ENCODE measurements at places on chromosomes 3 and 15.

DNA sequence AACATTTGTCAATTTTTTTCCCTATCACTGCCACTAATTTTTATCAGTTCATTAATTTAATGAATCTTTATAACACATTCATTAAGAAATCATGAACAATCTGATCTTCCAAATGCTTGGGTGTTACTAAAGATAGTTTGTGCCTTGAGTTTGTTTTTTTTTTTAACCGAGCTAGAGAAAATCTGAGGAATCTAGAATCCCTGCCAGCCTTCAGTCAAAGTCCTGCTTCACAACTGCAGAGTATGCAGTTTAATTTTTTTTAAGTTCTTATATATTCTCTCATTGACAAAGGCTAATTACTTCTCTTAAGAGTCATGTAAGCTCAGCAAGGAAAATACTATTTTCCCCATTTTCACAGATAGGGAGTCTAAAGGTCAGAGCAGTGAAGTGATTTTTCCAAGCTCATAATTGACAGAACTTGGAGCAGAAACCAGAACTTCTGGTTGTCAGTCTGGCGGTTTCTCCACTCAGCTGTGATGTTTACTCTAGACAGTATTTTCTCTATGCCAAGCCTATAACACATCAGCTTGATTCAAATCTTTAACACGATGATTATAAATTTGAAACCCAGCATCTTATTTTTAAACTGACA is 55.7 kb downstream of the TNIK start:
- DNase-seq, result no peak

- DNase-seq, result no peak
These were observed 31.5 kb upstream of the FAM107A start for GRCh38 chr3:58608648-58609047.

DNA sequence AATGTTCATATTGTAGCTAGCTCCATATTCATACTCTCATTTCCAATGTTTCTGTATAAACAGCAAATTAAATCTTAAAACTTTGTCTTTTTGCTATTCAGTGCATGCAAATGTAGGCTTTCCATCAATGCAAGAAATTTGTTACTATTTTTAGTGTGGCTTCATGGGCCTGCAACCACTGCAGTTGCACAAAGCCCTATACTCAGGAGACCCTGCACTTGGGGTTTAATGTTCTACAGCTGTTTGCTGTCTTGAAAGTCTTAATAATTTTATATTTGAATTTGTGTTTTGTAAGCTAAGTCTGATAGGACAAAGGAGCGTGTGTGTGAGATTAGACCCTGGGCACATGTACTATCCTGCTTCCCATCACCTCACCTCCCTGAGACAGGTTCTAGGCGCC is 9.6 kb downstream of the PYDC2 start:
- no peak for DNase-seq

DNA sequence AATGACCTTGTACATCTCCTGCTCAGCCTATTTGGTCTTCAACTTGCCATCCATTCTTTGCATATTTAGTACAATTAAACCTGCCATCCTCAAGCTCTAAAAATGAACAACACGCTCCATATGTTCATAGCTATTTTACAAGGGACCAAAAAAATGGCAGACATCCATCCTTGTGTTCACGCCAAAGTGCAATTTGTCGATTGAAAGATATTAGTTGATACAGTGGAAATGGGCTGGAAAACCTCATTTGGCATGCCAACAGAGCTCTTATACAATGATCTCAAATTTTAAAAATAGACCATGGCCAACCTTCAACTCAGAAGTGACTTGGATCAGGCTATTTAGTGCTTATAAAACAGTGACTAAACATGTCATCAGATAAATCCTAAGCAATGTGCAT is 413.6 kb upstream of the ARL6 start:
- DNase-seq, result no peak

DNA sequence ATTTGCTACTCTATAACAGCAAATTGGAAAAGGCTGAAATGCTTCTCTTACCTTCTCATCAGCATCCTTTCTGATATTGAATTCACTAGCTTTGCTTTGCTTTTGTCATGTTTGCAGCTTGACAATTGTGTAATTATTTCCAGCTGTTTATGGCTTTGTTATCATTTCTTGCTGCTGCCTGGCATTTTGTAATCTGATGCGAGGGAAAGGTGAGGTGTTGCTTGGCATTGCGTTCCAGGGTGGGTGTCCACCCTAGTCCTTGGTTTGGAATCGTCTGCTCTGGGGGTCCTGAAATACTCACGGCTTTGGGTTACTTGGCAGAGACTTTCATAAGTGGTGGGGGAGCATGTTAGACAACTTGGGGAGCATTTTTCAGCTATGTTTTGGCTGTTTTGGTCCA is 2.9 kb downstream of the CACNA2D3 start:
- DNase-seq, result no peak

DNA sequence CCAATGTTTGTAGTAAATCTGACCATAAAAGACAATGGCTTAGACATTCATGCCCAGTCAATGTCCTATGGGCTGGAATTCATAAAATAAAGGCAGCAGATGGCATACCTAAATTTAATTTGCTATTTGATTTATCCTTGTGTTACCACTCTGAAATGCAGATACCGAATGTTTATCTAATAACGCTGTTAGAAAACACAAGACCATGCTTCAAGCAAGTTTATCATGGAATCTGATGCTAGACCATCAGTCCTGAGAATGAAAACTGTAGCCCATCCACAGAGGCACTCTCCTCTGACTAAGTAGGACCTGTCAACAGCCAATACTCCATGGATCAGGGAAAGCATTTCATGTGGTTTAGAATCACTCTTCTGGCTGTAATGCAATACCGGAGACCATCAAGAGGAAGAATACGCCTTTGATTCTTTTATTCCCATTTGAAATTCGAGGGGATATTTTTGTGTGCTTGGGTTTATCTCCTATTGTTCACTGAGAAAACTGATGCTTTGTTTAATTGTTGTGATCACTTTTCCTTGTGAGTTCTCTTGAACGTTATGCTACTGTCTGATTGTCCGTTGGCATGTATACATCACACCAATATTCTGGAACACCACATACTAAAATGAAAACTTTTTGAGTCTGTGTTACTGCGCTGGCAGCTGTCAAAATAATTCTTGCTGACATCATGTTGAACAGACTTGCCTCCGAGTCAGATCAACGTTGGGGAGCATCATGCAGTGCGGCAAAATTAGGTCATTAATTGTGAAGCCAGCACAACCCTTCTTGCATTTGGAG is 12.1 kb upstream of the CPB1 start:
- no peak for DNase-seq

GRCh38 chr15:62985768-62986167 is 56.8 kb upstream of the TPM1 start:
- DNase-seq, result no peak

- no peak for DNase-seq
These were observed 66.1 kb upstream of the RORA start for GRCh38 chr15:61295239-61295638.

- no peak for DNase-seq
These were observed 55.2 kb downstream of the MGLL start for GRCh38 chr3:127767126-127767525.

GRCh38 chr15:49530092-49530491 is 90.5 kb downstream of the FAM227B start:
- DNase-seq, result no peak

GRCh38 chr15:70284438-70285214 is 186.9 kb upstream of the TLE3 start:
- no peak for DNase-seq

DNA sequence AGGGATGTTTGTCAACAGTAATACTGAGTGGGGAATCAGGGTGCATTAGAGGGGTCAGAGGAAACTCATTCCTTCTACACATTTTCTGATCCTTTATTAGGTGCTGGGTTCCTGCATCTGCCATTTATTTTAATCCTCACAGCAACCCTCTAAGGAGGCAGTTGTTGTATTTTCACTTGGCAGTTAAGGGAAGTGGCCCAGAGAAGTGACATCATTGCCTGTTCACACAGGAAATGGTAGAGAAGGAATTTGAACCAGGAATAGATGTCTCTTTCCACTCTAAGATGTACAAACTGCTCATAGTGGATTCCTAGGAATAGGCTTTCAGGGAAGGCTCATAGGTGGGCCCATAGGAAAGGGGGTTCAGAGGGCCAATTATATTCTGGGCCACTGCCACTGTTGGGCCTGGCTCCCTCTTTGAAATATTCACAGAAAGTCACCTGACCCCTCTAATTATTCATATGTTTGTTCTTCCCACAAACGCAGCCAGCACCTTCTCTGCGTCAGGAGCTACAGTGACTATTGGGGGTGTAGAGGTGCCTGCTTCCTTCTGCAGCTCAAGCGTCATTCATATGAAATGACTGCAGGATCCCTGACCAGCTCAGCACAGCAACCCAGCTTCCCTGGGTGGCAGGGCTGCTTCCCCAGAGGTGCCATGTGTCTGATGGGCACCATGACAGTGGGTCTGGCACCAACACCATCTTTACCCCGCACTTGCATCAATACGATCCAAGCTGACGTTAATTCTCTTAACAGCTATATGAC is 163.9 kb upstream of the SMAD3 start:
- DNase-seq, result no peak

GRCh38 chr3:174810254-174810653 is 48.9 kb upstream of the NAALADL2 start:
- no peak for DNase-seq

DNA sequence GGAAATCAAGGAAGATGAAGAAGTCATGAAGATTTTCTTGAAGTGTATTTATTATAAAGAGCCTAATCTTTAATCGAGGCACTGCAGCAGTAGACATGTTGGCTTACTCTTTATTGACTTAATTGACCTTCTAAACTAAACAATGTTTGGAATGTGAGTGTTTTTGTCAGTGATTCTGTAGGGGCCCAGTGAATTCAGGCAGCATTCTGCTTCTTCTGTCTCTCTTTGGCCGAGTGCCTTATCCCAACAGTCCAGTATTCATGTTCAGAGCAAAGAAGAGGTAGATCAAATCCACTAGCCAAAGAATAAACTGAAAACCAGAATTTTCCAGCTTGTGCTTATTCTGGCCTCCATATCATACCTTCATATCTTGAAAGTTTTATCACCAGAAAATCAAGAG is 55.7 kb downstream of the RLBP1 start:
- DNase-seq, result no peak

DNA sequence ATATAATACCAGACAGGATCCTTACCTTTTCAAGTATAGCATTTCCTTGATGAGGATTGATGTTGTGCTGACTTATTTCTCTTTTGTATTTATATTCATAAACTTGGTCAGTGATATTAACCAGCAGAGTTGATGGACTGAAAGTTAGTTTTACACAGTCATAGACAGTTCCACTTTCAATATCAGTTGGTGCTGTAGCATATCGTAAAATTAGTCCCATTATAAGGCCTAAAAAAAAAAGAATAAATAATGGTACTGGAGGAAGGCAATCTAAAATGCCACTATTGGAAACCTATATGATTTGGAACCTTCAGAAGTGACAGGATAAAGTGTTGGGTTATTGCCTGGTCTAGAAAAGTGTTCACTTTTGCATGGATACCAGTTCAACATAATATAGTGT is 16.3 kb downstream of the SLC9A9 start:
- DNase-seq, result no peak

DNA sequence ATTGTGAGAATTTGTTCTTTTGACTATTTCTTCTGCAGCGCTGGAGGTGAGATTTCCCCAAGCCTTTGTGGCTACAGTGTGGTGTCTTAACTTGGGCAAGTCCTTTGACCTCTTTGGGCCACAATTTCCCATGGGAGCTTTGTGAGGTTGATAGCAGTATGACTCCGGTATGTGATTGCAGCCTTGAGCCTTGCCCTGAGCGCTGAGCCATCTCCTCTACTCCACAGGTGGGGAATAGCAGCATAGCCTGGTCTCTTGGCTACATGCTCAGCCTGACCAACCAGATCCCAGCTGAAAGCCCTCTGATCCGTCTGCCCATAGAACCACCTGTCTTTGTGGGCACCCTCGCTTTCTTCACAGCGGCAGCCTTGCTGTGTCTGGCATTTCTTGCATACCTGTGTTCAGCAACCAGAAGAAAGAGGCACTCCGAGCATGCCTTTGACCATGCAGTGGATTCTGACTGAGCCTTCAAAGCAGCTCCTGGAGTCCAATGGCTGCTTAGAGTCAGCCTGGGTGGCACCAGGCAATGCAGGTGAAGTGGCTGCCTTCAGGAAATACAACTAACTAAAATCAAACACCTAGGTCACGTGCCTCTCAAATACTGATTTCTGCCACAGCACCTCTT is 30.0 kb upstream of the RPL14 start:
- no peak for DNase-seq

Measured in NCI-H524 (cell line).